Stimulated activated CD4-positive, alpha-beta T cell treated with anti-CD3 and anti-CD28 coated beads, Interleukin-15, amount 100 ng/mL, for 24 hours (primary cell): ENCODE measurements at places on chromosomes 7 and 10.

GRCh38 chr7:155543011-155543876, 3.1 kb downstream of the CNPY1 start:
- DNase-seq: no peak

DNA sequence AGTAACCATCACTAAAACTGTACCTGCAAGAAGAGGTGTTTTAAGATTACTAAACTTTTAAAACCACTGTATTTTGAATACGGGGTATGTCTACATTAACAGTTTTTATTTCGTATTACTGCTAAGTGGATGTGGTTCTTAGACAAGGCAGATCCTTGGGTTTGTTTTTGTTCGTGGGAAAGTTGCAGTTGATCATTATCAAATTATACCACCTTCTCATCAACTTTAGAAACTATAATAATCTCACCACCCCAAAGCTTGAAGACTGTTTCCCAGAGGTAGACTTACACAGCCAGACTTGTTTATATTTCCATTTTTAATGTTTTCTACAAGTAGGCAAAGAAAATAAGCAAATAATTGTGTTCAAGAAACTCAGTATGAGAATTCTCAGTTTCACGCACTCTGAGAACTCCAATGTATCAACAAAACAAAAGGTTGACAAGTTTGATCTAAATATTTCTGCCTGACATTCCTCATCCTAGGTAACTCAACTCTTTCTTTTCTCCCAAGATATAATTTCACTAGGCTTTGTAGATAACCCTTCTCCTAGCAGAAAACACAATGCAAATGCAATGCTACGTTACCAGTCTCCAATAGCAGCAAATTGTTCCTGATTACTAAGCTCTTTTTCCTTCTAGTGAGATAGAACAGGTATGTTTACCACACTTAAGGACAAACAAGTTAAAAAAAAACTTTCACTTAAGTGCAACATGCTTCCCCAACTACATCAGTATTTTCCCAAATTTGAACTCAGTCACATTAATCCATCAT, 36.0 kb downstream of the IGF2BP3 start:
- DNase-seq: no peak

- no peak for DNase-seq
Measured at GRCh38 chr10:123742751-123743440, 76.7 kb downstream of the GPR26 start.

DNA sequence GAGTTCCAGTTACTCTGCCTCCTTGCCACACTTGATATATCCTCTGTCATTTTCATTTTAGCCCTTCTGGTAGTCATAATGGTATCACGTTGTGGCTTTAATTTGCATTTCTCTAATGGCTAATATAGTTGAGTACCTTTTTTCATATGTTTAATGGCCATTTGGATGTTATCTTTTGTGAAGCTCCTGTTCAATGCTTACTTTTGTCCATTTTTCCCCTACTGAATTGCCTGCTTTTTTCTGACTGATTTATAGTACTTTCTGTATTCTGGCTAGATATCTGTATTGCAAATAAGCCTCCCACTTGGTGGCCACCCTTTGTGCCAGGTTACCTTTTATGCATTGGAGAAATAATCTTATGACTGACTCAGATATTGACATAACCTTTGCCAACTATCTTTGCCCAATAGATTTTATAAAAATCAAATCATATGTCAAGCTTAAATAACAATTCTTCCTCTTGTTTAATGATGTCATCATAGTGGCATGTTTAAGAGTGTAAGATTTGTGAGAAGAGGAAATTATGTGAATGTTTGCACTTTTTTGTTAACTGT, 50.6 kb downstream of the PRPF18 start:
- no peak for DNase-seq

GRCh38 chr10:99560277-99561126, 27.8 kb downstream of the NKX2-3 start:
- peak; percentile 60 for DNase-seq

- no peak for DNase-seq
Measured at GRCh38 chr10:85979598-85979997, 387.0 kb downstream of the GRID1 start.

DNA sequence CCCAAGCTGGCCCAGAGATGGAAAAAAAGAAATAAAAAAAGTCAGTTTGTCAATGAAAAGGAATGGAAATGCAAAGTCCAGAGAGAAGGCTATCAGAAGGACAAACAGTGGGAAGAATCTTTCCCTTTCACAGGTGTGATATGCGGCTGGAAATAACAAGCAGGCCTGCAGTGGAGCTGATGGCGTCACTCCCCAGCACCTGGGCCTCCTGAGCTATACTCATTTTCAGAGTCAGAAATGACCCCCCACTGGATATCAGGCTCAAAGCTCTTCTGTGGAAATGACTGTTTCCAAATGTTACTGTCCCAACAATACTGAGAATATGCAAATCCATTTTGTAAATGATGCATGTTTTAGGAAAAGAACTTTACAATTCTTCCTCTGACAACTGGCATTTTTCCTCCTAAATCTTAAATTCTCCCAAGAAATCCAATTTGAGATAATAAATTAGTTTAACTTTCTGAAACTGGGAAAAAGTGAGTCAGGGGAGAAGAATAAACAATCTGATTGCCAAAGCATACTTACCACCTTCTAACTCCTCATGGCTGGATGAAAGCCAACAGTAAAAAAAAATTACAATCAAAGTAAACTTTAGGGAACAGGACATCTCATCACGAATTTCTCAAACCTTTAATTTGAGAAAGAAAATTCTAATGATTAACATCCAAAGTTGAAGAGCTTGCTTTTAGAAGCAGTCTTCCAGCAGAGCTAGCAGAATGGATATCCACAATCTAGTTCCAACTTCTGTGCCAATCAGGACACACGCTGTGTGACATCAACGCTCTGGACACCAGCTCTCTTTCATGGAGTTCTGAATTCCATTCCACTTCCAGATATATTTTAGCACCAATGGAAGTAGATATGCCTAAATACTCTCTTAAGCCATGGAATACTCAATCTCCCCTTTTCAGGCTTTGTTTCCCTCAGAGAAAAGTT, 5.3 kb upstream of the CUZD1 start:
- DNase-seq: no peak

- no peak for DNase-seq
Measured at GRCh38 chr10:58529077-58529728, 16.5 kb downstream of the BICC1 start.

- DNase-seq: no peak
Measured at GRCh38 chr10:118844731-118845521, 90.2 kb upstream of the CACUL1 start.

DNA sequence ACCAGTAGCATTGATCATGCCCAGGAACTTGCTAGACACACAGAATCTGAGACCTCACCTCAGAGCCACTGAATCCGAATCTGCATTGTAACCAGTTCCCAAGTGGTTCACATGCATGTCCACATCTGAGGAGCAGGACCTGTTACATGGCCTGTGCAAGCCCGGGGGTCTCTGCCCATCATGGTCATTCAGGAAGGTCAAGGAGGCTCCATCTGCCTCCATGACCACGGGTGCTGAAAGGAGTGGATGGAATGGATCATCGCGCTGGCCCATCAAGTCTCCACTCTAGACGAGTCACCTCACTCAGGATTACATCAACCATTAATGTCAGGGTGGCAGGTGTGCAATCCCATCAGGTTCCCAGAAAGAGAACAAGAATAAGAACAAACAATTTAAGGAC, 85.8 kb upstream of the ADAM12 start:
- no peak for DNase-seq

GRCh38 chr10:14844948-14845347, 6.8 kb downstream of the HSPA14 start:
- no peak for DNase-seq

GRCh38 chr7:133139350-133139749, 57.5 kb upstream of the CHCHD3 start:
- DNase-seq: no peak

DNA sequence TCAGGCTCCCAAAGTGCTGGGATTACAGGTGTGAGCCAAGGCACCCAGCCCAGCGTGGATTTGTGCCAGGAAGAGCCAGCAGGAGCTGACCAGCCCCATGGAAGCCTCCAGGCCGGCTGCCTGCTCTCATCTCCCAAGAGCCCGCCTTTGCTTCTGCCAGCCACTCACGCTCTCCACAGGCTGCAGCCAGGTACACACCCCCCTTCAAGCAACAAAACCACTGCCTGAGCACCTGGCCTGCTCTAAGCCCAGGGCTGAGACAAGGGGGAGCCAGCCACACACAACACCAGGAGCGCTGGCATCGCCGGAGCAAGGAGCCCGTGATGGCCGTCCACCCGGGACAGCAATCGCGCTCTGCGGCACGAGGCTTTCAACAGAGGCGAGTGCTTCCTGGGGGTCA, 34.5 kb downstream of the MAD1L1 start:
- DNase-seq: no peak

DNA sequence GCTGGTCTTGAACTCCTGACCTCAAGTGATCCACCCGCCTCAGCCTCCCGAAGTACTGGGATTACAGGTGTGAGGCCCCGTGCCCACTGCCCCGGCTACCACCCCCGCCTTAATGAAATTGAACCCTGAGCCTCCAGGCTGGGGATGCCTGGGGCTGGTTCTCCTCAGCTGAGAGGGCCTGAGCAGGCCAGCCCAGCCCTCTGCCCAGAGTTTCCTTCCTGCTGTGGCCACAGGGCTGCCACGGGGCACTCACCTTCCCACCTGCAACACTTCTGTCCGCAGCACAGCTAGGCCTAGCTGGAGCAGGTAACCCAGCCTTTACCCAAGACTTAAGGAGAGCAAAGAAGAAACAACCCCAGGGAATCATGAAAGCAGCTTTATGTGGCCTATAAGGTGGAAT, 78.1 kb upstream of the ANLN start:
- no peak for DNase-seq

DNA sequence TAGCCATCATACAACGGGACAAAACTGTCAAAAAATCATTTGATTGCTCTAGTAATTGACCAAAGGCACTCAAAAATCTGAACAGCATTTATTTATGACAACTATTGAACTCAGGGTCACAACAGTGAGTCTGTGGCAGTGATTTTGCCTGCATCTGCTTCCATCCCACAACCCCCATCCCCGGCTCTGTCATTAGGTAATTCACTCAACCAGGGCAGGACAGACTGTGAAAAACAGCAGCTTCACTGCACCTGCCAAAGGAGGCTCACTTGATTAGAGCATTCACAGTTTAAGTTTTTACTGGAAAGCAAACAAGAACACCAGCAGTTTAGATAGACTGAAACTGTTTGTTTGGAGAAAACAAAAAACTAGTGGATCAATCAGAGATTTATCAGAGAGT, 22.2 kb downstream of the NRCAM start:
- no peak for DNase-seq

DNA sequence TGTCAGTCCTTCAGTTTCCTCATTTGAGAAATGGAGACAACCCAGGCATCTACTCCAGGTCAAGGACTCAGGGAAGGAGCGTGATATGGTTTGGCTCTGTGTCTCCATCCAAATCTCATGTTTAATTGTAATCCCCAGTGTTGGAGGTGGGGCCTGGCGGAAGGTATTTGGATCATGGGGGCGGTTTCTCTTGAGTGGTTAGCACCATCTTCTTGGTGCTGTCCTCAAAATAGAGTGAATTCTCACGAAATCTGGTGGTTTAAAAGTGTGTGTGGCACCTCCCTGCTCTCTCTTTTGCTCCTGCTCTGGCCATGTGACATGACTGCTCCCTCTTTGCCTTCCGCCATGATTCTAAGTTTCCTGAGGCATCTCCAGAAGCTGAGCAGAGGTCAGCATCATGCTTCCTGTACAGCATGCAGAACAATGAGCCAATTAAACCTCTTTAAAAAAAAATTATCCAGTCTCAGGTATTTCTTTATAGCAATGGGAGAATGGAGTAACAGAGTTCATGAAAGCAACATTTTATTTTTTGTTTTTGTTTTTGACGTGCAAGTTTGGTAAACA, 30.0 kb downstream of the ARHGAP22 start:
- no peak for DNase-seq

GRCh38 chr10:58573144-58573543, 60.5 kb downstream of the BICC1 start:
- DNase-seq: no peak

DNA sequence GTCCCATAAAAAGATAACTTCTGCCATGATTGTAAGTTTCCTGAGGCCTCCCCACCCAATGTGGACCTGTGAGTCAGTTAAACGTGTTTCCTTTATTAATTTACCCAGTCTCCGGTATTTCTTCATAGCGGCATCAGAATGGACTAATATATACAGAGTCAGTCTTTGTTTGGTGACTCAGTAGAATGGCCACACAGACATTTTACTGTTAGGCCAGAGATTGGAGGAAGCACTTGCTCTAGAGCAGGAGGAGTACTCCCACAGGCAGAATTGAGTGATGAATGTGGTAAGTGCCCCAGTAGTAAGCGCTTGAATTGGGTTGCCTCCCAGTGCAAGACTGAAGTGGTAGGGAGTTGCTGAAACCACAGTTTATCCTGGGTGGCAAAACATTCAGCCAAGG, 149.5 kb upstream of the SMIM30 start:
- DNase-seq: no peak

- no peak for DNase-seq
Measured at GRCh38 chr10:122875843-122876466, 3.4 kb downstream of the FAM24B start.

DNA sequence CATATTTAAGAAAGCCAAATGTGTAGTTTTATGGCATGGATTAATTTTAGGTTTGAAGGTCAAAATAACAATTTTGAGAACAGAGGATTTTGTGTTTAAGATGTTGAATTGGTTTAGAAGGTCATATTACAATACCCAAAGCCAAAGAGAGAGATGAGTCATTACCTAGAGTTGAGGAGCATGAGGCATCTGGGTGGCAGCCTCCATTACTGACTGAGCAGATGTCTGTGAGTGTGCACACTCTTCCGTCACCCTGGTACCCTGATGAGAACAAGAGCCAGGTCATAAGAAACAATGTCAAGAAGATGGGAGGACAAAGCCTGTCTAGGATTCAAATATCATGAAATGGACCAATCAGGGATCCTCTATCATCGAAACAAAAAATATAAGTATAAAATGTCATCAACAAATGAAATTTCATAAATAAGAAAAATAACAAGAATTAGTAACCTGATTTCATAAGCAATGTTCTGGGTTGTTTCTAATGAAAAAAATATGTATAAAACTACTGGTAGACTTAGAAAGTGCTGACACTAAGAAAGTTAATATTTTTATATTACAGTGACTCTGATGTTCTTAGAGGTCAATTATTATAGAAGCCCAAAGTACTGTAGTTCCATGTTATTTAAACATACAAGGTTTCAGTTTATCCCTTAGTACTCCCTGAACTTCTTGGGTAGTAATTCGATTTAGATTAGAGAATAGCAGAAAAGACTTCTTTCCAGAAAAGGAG, 20.0 kb downstream of the CUBN start:
- no peak for DNase-seq

DNA sequence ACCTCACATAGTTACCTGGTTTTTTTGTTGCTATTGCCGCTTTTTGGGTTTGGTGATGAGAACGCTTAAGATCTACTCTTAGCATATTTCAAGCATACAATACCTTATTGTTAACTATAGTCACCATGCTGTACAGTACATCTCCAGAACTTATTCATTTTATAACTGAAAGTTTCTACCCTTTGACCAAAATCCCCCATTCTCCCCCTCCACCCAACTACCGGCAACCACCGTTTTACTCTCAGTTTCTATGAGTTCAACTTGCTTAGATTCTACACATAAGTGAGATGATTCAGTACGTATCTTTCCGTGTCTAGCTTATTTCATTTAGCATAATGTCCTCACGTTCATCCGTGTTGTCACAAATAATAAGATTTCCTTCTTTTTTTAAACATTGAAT, 86.7 kb upstream of the IL6 start:
- DNase-seq: peak; percentile 62

- DNase-seq: no peak
Measured at GRCh38 chr10:104036518-104037260, 49.0 kb downstream of the COL17A1 start.
